ENCODE measurements at places on chromosomes 13 and 19.
A peak's percentile ranks its signal among the peaks of the same experiment; 100 is the strongest.

GRCh38 chr13:109422161-109422560, 364.2 kb downstream of the IRS2 start:
- no peak for DNase-seq

DNA sequence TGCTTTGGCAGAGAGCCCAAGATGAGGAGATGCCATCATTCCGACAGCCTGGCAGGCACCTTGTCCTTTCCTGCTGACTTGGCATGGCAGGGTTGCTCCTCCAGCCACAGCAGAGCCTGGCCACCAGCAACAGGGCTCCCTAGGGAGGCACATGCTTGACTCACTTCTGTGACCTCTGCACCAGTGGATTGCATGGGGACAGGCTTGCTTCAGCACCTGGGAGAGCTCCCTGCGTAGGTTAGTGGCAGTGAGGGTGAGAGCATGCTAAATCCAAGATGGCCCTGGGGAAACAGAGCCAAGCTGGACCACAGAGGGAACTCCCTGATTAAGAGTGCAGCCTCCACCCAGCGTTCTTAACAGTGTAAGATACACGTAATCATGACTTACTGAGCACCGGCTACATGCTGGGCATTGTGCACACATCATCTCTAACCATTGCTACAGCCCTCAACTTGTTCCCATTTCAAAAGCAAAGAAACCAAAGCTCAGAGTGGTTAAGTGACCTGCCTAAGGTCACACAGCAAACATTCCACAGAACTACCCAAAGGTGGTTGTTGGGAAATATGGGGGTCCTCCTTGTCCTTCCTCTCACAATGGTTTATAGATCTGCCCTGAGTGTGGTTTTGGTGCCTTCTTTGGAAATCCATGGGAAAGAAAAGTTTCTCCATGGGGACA, 116.6 kb upstream of the UQCRFS1 start:
- DNase-seq: no peak

- DNase-seq: no peak
These were observed 717.4 kb upstream of the SPRY2 start for GRCh38 chr13:81058211-81058915.

DNA sequence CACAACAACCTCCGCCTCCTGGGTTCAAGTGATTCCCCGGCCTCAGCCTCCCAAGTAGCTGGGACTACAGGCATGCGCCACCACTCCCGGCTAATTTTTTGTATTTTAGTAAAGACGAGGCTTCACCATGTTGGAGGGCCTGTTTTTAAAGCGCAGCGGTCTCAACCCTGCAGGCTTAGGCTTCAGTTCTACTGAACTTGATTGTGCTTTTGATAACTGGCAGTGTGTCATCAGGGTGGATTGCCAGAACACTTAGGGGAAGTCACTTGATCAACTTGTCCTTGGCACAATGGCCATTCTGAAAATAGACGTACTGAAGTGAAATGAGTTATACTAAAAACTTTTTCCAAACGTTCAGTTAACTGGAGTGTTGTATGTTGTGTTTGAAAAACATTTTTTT, 472.2 kb downstream of the KLF5 start:
- no peak for DNase-seq

DNA sequence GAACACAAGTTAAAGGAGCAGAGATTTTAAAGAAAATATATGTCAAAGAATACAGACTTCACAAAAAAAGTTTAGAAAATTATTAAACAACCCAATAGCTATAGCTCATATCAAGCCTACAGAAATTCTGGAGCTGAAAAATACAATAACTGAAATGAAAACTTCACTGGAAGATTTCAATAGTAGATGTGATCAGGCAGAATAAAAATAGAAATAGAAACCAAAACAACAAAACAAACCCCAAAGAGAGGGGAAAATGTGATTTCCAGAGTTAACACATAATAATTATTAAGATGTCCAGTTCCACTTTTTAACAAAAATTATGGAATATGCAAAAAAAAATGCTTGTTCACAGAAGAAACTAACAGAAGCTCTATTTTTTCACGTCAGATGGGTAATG, 23.6 kb downstream of the LRRC63 start:
- DNase-seq: no peak

GRCh38 chr13:32878163-32878562, 138.1 kb upstream of the KL start:
- no peak for DNase-seq

- DNase-seq: peak; percentile 6
These were observed 44.6 kb downstream of the DLEU7 start for GRCh38 chr13:50798923-50799322.

- DNase-seq: no peak
These were observed 43.1 kb downstream of the SLITRK1 start for GRCh38 chr13:83839146-83839545.

DNA sequence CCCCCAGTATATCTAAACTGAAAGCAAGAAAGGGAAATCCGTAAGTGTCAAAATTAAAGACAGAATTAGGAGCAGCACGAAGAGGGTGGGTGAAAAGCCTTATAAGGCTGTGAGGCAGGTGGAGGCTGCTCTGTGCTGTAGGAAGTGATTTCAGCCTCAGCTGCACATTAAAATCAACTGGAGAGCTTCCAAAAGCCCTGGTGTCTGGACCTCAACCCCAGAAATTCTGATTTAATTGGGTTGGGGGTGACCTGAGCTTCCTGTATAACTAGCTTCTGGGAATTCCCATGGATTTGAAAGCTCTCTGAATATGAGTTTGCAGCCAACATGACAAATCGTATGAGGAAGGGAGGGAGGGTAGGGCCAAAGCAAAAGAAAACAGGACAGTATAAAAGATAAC, 242.4 kb upstream of the TMTC4 start:
- DNase-seq: no peak

- DNase-seq: no peak
These were observed 25.8 kb downstream of the CFAP97D2 start for GRCh38 chr13:114204894-114205293.

GRCh38 chr13:38647312-38647711, 39.6 kb upstream of the FREM2 start:
- no peak for DNase-seq

DNA sequence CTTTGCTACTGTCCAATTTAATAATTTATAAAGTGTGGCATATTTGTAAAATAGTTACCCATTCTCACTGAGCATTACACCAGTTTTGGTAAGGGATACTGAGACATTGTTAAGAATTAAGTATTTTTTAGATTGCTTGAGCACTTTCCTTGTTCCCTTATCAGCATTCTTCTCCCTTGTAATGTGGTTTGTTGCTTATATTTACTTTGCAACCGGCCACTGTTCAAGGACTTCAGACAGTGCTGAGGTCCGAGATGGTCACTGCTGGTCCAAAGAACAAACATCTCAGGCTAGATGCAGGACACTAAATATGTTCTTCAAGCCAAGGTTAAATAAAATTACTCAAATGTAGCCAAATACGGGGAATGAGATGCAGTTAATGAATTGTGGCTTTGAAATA, 161.4 kb downstream of the TM9SF2 start:
- no peak for DNase-seq

DNA sequence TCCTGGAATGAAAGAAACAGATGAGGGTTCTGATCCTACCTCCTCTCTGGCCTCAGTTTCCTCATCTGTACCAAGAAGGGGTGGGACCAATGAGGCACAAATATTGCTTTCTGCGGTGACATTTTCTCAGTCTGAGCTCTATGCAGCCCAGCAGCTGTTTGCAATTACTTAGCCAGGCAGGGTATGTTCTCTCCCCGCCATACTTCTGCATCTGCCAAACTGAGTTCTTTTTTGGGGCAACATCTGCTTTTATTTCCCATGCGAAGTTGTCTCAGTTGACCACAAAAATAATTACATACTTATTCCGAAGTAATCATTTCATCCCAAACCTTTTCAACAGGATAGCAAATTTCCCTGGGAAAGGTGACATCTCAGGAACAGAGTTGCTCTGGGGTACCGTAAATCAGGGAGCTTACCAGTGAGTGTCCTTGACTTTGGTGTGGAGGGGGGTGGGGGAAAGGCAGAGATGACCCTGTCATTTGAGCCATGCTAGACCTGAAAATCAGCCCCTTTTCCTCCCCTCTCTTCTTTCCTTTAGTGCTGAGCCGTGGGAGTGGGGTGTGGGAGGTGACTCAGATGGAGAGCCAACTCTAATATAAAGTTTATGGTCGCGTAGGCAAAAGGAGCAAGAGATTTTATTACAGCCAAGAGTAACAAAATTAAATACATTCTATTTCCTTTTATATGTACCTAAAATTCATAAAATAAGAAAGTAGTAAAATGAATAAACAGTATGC, 165.7 kb upstream of the KL start:
- no peak for DNase-seq

DNA sequence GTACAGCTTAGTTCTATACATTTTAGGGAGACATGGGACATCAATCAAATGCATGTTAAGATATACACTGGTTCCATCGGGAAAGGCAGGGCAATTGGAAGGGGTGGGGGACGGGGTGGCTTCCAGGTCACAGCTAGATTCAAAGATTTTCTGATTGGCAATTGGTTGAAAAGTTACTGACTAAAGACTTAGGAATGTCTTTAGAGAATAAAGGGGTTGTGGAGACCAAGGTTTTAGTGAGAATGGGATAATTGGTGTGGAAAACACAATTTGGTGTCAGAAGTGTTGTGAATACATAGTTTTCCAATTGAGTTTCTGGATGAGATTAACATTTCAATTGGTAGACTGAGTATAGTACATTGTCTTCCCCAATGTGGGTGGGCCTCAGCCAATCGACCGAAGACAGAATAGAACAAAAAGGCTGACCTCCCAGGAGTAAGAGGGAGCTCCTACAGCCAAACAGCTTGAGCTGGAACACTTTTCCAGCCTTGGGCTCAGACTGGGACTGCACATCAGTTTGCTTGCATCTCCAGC, 988 bp upstream of the CCDC169 start:
- no peak for DNase-seq

DNA sequence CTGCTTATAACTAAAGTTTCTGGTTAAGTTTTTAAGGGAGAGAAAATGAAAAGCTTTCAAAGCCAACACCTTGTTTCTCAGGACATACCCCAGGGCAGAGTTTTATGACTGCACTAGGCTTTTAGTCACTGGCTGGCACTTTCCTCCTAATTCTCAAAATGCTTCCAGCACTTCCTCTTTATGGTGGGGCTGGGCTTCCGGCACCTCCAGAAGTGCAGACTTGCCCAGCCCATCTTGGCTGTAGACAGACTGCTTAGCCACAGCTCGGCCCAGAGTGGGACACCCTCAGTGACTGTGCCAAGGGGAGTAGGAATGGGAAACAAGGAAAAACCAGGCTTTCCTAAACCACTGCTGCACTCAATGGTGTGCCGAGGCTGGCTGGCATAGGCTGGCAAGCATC, 23.2 kb upstream of the GTF3A start:
- DNase-seq: no peak

DNA sequence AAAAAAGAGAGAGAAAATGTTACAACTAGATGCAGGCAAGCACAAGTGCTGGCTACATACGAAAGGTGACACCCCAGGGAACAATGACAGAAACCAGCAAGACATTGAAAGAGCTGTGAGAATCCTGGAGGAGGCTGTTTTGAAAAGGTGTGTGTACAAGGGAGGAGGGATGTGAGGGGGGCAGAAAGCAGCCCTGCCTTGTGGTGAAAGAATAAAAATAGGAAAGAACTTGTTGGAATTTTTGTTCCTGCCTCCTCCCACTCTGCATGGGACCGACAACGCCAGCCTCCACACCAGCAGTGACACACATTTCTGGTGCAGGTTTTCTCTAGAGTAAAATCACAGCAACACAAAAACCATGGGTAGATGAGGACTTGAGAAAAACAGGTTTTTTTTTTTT, 1258.6 kb downstream of the PCDH9 start:
- no peak for DNase-seq

- no peak for DNase-seq
These were observed 539 bp downstream of the PLD3 start for GRCh38 chr19:40348961-40349507.

DNA sequence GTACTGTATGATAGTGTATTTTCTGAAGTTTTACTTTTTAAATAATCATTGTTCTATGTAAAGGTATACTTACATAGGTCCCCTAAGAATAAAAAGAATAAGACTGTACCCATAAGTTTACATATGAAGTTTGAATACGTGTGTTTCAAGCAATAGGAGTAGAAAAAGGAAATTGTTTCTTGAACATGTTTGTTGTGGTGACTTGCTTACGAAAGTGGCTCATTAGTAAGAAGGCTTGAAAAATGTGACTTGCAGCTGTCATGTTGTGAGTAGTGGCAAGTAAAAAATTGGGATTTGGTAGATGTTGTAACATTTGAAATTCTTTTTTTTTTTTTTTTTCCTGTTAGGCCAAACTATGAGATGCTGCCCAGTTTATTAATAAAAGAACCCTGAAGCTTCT, 203.3 kb downstream of the LMO7 start:
- no peak for DNase-seq

DNA sequence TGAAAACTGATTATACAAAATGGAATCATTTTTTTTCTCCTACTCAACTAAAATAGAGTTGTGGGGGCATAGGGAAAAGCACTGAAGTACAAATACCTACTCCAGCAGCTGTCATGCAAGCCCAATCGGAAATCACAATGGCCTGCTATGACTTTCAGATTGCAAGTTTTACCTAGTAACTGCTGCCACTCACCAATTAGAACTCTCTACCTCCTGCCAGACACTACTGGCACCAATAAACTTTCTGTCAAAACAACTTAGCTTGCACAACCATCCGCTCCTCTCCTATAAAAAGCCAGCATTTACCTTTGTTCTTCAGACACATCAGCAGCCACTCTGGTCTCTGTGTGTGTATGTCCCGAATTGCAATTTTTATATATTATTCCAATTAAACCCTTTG, 9.3 kb upstream of the TRPC4 start:
- no peak for DNase-seq

- no peak for DNase-seq
These were observed 4.4 kb downstream of the TRIP10 start for GRCh38 chr19:6743714-6744380.

GRCh38 chr13:98504371-98504963, 72.4 kb downstream of the STK24 start:
- no peak for DNase-seq

GRCh38 chr13:32261567-32261966, 53.6 kb downstream of the ZAR1L start:
- peak; percentile 9 for DNase-seq

DNA sequence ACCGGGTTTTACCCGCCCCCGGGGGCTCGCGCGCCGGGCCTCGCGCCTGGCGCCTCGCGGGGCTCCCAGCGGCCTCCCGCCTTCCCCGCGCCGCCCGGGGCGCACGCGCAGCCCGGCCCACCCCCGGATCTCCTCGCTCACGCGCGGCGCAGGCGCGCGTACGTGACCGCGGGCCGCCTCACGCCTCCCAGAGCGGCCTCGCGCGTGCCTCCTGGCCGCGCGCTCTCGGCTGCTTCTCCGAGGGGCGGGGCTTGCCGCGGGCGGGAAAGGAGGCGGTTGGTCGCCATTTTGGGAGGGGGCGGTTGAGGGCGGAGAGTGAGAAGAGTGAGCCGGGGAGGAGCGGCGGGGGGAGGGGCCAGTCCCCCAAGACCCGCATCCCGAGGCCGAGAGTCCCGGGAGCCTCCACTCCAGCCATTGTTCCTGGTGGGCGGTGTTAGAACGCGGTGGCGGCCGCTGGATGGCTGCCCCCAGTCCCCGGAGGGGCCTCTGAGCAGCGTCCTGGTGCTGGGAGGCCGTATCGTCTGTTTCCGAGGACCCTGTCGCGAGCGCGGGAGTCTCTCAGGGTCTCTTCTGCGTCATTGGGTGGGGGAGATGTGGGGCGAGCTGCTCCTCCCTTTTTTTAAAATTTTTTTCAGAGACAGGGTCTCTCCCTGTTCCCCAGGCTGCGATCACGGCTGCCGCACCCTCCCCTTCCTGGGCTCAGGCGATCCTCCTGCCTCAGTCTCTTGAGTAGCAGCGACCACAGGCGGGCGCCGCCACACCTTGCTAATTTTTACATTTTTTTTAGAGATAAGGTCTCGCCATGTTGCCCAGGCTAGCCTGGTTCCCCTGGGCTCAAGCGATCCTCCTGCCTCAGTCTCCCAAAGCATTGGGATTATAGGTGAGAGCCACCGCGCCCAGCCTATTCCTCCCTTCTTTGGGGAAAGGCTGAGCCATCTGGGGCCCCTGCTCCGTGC, at the start of gene ZNF541:
TSS of gene ZNF541 (minus strand) at position 78 of the 956 bp plus-strand sequence. CDS start 17,292 bp downstream, outside the sequence.
- no peak for DNase-seq
